ENCODE measurements at places on chromosomes 7 and 10.
A peak's percentile ranks its signal among the peaks of the same experiment; 100 is the strongest.

- DNase-seq = no peak
These were observed 274.8 kb downstream of the PTPRN2 start for GRCh38 chr7:158312789-158313188.

GRCh38 chr10:89637113-89637512, 7.9 kb downstream of the PANK1 start:
- DNase-seq = no peak

GRCh38 chr7:84002348-84002747, 192.2 kb downstream of the SEMA3A start:
- no peak for DNase-seq

- no peak for DNase-seq
These were observed 38.2 kb upstream of the MBL2 start for GRCh38 chr10:52810761-52811160.

GRCh38 chr10:120650705-120651399, 193.8 kb downstream of the PLPP4 start:
- no peak for DNase-seq

GRCh38 chr7:105940109-105940508, 23.0 kb upstream of the CDHR3 start:
- no peak for DNase-seq

DNA sequence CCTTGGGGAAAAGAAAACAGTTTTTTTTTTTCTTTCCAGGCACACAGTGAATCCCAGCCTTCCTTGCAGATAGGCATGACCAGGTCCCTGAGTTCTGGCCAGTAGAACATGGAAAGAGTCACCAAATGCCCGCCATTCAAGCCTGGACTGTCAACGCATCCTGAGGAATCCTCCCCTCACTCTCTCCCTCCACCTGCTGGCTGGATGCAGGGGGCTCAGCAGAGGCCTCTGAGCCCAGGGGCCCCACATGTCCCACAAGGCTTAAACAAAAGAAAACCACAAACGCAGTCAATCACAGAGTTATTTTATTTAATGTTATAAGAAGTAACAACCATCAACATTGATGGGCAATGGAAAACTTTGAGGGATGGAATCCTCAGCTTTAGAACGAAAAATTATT, 93.1 kb downstream of the JCAD start:
- no peak for DNase-seq

DNA sequence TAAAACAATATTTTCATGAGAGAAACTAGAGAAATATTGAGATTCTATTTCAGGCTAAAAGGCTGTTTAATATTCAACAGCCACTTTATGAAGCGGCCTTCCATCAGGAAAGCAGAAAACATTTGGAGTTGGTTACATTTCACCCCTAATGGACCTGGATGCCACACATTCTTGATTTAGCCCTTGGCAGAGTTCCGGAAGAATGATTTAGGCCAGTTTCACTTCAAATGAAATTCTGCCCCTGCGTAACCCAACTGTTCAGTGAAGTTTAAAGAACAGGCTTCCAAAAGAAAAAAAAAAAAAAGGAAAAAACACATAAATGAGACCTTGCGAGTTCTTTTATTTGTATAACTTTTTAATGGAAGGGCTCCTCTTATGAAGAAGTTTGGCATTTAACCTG, 239.2 kb upstream of the AKR1E2 start:
- DNase-seq = no peak

- no peak for DNase-seq
These were observed 48.7 kb downstream of the C1GALT1 start for GRCh38 chr7:7231000-7231399.

GRCh38 chr10:34596351-34596750, 218.7 kb downstream of the PARD3 start:
- DNase-seq = no peak

GRCh38 chr7:115851291-115851690, 179.3 kb downstream of the TFEC start:
- peak; percentile 77 for DNase-seq

DNA sequence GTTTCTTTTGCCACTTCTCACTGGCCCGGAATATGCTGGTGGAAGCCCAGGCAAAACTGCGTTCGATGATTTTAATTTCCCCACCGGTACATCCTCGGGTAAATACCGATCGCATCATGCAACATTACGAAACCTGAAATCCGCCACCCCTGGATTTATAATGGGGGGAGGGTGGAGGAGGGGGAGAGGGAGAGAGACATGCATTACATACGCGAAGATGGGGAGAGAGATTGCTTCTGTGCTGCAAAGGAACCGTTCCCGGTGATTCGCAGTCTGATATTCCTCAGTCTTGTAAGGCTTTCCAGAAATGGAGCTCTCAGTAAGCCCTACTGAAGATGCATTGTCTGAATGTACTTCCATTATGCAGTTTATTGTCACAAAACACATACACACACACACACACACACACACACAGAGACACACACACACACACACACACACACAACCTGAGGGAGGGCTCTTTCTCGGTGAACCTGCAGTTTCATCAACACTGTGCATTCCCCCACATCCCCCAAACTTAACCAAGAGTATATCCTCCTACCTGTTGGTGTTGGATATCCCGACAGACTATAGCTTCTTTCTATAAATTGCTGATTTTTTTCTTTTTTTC, 741 bp downstream of the GPR85 start:
- no peak for DNase-seq

DNA sequence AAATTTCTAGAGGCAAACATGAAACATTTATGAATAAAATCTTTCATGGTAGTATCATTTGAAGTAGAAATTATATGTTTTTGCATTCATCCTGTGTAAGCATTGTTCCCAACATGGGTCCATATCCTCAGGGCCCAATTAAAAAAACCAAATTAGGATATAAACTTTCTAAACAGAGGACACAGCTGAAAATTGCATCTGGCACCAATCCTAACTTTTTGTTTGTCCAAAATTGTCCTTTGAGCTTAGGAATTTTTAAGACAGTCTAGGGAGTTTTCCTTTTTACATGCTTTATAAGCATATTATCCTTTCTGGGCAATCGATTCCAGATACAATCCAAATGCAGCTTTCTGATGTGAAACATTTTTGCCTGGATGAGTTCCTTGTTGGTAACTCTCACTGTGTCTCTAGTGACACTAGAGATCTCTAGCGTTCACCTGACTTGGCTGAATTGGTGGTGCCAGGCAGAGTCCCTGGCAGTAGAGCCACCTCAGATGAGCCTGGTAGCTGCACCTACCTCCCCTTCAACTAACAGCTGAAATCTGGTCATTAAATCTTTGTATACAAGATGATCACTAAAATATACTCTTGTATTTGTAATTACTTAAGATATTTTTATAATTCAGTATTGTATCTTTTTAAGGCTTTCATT, 137.6 kb upstream of the SAMD8 start:
- DNase-seq = no peak

Measured in Kasumi-1 (cell line).